Muscle of arm (tissue), 14 donors: ENCODE measurements at places on chromosomes 5 and 9.
A peak's percentile ranks its signal among the peaks of the same experiment; 100 is the strongest.

DNA sequence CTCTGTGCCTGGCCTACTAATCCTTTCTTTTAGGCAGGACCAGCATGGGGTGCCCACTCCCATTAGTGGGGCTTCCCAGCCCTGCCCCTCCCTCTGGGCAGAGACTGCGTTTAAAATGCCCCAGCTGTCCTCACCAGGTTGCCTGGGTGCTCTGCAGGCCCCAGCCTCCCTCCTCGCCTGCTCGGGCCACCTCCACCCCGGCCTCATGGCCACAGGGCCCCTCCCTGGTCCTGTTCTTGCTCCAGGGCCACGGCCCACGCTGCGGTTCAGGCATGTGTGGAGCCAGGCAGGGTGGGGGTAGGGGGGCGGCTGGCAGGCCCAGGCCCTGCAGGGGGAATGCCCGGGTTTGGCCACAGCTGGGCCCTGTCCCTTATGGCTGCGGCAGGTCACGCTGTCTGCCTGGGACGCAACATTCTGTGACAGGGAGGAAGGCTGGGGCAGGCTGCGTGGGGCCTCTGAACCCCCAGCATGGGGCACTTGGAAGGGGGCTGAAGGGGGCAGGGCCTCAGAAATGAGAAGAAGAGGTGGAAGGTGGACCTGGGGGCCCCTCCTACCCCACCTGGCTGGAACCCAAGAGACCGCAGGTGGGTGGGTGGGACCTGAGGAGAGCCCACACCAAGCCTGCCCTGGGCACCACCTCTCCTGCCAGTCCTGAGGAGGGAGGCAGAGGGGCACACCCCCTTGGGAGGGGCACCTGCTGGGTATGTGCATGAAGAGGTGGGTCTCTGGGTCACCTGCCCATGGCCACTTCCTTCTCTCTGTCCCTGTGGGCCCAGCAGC lies at the start of gene LCN12:
LCN12 (plus strand) TSS at position 733 of the 780 bp plus-strand sequence. CDS start 55 bp downstream, outside the sequence.
- no peak for DNase-seq

- no peak for DNase-seq
Measured at GRCh38 chr9:129280236-129280622, 102.2 kb upstream of the IER5L start.

DNA sequence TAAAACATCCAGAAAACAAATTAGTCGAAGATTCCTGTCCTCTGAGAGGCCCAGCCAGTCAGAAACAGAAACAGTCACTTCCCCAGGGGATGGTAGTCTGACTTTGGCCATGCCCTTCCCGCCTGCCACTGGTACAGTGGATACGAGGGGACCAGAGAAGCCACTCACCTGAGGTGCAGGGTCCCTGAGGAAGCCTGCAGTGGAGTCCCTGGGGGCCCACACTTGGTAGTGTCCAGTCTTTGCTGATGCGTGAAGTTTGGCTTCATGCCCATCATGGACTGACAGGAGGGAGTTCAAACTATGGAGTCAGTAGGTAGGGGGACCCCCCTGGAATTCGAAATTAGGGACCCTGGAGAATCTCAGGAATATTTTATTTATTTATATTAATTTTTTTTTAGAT lies 147.5 kb downstream of the DAB2IP start:
- DNase-seq: no peak

- no peak for DNase-seq
Measured at GRCh38 chr9:751137-752051, 90.1 kb upstream of the DMRT1 start.

DNA sequence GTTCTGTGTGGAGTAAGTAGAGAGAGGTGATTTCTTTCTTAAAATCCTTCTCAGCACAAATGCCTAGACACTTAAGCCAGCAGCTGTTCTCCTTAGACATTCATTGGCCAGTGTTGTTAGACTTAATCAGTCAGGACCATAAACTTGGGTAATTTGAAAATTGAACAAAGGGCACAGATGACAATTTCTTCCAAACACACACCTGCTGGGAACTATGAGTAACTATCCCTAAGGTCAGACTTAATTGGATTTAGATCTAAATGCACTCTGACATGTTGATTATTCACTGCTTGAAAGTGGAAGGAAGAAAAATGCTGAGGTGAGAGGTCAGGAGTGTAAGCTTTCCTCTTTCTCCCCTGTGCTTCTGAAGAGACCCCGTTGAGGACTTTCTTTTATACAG lies 1083.7 kb upstream of the DMAC1 start:
- no peak for DNase-seq

- DNase-seq: no peak
Measured at GRCh38 chr5:36521838-36522745, 84.3 kb upstream of the SLC1A3 start.

- no peak for DNase-seq
Measured at GRCh38 chr5:147303251-147303650, 68.4 kb downstream of the STK32A start.

GRCh38 chr9:130942679-130943078 lies 3.6 kb upstream of the FIBCD1 start:
- no peak for DNase-seq

- DNase-seq: no peak
Measured at GRCh38 chr5:40906351-40906751, 2.9 kb upstream of the C7 start.

- DNase-seq: no peak
Measured at GRCh38 chr5:180085837-180086236, 14.3 kb upstream of the RNF130 start.

DNA sequence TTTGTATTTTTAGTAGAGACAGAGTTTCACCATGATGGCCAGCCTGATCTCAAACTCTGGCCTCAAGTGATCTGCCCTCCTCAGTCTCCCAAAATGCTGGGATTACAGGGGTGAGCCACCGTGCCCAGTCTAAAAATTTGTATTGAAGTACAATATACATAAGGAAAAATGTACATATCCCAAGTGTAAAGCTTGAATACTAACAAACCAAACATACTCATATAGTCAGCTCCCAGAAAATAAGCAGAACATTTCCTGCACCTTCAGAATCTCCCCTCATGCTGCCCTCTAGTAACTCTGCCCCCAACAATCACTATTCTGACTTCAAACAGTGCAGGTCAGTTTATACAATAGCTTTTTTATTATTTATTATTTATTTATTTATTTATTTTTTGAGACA lies 1.6 kb upstream of the NOL6 start:
- no peak for DNase-seq

DNA sequence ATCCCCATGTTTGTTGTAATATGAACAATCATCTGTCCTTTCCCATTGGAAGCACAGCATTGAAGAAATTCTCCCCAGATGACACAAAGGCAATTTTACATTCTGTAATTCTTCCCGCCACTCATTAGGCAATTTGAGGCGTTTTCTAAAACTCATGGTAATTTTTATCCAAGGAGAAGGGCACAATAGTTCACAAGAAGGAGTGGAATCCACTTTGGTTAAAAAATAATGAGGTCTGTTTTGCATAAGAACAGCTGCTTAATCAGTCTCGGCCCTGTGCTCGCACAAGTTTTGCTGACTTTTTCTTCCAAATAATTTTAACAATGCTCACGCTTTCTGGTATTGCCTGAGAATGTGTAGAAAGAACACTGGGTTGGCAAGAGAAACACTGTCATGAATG lies 94.0 kb downstream of the CAVIN4 start:
- no peak for DNase-seq

- DNase-seq: no peak
Measured at GRCh38 chr5:96112703-96113102, 151.1 kb upstream of the ELL2 start.

- no peak for DNase-seq
Measured at GRCh38 chr5:153907170-153907775, 131.4 kb downstream of the FAM114A2 start.

DNA sequence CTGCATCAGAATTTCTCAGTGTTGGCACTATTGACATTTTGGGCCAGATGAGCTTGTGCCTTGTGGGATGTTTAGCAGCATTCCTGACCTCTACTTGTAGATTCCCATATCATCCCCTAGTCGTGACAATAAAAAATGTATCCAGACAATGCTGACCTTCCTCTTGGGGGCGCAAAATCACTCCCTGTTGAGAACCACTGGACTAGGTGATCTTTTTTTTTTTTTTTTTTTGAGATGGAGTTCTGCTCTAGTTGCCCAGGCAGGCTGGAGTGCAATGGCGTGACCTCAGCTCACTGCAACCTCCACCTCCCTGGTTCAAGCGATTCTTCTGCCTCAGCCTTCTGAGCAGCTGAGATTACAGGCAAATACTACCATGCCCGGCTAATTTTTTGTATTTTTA lies 22.6 kb downstream of the STXBP1 start:
- DNase-seq: no peak

- no peak for DNase-seq
Measured at GRCh38 chr9:37922363-37923117, 18.6 kb upstream of the SLC25A51 start.

- DNase-seq: no peak
Measured at GRCh38 chr9:112531666-112532282, 45.1 kb downstream of the KIAA1958 start.

- no peak for DNase-seq
Measured at GRCh38 chr9:35686222-35687203, 3.2 kb downstream of the TPM2 start.

- no peak for DNase-seq
Measured at GRCh38 chr9:115008536-115009270, 78.3 kb upstream of the TNFSF8 start.

GRCh38 chr5:157917899-157918809 lies 59.2 kb upstream of the CLINT1 start:
- peak; percentile 70 for DNase-seq

DNA sequence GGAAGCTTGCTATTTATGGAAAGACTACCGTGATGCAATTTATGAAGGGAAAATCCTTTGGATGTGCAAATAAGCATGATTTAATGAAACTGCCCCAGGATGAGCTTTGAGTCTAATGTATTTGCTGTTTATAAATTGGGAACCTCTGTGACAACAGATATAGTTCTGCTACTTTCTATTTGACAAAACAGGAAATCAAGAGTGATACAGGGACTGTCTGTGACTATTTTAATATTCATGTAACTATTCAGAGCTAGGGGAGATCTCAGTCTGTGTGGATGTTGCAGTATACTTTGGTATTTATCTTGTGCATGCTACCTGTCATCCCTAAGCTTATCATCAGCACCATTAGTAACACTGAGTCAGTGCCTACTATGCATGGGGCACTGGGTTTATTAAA lies 132.1 kb downstream of the PDZD2 start:
- no peak for DNase-seq

DNA sequence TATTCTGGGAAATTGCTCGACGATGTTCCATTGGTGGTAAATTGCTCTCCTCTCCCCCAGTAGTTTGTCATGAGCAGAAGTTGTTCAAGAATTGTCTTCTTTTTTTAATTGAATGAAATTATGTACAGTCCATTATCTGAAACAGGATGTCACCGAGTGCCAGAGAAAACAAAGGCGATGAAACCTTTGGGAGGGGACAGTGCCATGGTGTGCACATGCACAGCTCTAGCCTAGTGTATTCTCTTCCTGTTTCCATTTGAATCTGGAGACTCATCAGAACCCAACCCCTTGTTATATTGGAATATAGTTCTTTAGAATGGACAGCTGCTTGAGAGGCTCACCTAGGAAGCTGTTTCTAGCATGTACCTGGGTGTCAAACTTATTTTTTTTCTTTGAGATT lies 41.7 kb downstream of the TGFBR1 start:
- DNase-seq: no peak

- no peak for DNase-seq
Measured at GRCh38 chr9:136328622-136329041, 1.3 kb downstream of the GPSM1 start.

DNA sequence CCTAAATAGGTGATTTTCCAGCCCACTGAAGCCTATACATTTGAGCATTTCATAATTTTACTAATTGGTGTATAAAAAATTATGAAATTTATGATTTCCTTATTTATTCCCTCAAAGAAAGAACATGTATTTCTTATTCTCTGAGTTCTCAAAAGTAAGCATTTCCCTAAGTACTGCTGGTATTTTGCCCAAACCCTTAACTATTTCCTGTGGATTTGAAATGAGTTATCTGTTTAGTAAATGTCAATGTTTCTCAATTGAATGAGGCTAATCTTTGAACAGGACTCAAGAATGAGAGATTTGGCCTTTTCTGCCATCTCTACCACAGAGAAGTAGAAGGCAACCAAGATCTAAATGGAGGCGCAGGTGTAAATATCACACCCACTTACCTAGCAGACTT lies 751.7 kb downstream of the TLE1 start:
- no peak for DNase-seq
